HS-27A (cell line): ENCODE measurements at places on chromosomes 16 and 17.

- no peak for DNase-seq
These were observed 12.0 kb downstream of the LITAFD start for GRCh38 chr16:8893976-8894690.

- DNase-seq = peak; percentile 42
These were observed 7.8 kb upstream of the MAPK7 start for GRCh38 chr17:19370493-19370960.

GRCh38 chr17:79841369-79842135 is 2.3 kb upstream of the CBX4 start:
- no peak for DNase-seq

DNA sequence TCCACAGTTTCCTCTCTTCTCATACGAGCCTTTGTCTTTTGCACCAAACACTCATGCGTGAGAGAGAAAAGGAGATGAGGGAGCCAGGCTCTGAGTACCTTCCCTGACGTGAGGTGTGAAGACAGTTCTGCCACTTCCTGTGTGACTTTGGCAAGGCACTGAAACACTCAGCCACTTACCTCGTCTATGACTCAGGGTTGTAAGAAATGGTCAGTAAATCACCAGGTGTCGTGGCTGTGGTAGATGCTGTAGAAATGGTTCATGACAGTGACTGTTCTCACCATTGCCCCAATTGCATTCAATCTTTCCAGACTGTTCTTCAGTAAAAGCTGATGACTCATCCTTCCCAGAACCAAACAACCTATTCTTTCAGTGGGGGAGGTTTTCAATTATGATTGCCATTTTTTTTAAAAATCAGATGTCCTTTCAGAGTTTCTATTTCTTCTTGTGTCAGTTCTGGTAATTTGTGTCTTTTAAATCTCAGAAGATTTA is 49.2 kb upstream of the CBFA2T3 start:
- no peak for DNase-seq

- DNase-seq = no peak
These were observed 2.2 kb downstream of the LASP1 start for GRCh38 chr17:38872027-38872511.

- no peak for DNase-seq
These were observed 26.9 kb downstream of the TOM1L1 start for GRCh38 chr17:54927525-54927924.

- no peak for DNase-seq
These were observed 20.9 kb downstream of the ANKFN1 start for GRCh38 chr17:56173958-56174835.

DNA sequence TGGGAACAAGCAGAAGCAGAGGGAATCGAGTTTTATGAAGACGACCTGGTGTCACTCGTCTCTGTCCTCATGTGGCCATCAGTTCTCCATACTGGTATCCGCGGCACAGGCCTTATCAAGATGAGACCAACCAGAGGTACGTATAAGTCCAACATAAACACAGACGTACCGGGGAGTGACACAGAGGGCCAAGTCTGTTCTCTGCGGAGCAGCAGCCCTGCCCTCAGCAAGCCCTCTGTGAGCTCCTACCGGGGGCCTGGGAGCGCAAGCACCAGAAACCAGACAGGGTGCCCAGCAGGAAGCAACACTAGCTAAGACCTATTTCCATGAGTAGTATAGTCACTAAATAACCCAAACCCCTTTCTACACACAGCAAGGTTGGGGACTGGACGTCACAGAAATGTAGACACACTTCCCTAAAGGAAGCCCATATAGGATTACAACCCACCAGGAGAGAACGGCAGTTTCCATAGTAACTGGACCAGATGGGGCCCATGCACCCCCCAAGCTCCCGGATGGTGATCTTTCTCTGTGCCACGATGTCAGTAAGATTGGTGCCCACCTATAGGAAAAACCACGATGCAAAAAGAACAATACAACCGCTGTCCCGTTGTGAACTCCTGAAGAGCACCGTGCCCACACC is 911 bp downstream of the ARL16 start:
- DNase-seq = no peak

DNA sequence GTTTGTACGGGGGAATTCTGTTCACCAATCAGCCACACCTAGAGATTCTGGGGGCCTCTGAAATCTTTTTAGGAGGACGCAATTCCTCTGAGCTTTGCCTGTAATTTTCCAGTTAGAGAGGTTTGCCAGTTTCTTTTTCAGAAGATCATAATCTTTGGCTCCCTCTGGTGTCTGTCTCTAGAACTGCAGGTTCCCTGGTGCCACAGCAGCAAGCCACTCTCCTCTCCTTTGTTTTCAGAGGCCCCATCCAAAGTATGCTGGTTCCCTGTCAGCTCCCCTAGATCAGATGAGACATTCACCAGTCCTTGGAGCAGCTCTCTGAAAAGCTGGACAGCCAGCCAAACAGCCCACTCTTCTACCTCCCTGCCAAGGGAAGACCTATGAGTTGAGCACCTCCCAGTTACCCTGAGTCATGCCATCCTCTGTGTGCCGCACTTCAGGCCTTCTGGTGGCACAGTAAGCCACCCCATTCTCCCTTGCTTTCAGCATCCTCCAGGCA is 36.1 kb downstream of the RNF112 start:
- DNase-seq = peak; percentile 64

GRCh38 chr17:55161935-55162555 is 102.7 kb upstream of the HLF start:
- DNase-seq = peak; percentile 91

GRCh38 chr16:78057803-78058564 is 35.6 kb downstream of the CLEC3A start:
- no peak for DNase-seq

GRCh38 chr16:727291-727977 is 528 bp downstream of the HAGHL start:
- no peak for DNase-seq

DNA sequence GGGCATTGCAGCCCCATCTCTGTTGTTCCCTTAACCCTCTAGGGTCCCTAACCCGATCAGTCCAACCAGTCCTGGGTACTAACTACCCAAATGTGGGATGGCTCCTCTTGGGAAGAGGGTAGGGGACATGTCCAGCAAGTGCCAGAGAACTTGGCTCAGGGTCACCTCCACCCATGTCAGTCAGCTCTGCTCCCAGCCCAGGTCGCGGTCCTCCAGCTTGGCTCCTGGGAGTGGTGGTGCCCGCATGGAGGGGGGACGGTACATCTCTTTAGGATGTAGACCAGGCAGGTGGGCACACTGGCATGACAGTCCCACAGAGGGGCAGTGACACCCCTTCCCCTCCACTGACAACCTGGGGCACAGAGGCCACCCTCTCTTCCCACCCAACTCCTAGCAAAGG is 6.0 kb downstream of the TMUB2 start:
- no peak for DNase-seq

DNA sequence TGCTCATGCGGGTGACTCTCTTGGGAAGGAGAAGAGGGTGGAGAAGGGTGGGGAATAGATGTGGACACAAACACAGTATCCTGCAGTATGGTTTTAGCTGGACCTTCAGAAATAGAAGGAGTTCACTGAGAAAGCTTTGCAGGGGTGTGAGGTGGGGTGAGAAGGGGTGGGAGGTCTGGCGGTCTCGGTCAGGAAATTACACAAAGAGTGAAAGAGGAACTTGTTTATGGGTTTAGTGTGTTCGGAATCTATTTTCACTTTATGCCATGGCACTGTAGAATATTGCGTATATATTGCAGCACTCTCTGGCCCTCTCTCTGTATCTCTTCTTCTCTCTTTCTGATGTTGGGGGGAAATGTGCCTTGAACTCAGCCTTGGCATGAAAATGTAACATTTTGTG is 148.2 kb upstream of the GOT2 start:
- no peak for DNase-seq

DNA sequence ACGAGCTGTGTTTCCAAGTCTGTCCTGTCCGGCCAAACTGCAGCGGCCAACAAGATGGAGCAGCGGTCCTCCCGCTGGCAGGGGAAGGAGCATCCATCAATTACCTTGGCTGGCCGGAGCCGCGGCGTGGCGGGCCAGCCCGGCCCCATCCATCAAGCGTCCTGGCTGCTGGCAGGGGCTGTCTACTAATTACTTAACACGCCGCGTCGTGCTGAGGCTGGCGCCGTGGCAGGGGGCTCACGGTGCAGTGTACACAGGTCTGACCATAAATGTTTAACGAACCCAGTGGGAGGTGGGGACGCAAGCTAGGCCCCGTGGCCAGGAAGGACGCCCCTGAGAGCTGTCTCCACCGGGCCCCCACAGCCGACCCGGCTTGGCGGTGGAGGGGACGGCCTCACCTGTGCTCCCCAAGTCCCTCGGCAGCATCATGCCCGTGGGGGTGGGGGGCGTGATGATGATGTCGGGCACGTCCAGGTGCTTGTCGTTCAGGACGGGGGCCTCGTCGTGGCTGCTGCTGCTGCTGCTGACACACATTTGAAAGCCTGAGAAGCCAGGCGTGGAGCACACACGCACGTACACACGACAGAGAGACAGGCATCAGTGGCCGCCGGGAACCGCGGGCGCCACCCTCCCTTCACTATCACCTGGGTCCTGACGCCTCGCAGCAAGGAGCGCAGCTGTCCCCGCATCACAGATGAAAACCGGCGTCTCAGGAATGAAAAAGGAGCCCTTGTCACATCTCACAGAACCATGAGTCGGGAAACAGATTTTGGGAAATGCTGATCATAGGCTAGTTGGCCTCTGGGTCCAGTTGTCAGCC is 21.2 kb upstream of the GINS2 start:
- DNase-seq = no peak

DNA sequence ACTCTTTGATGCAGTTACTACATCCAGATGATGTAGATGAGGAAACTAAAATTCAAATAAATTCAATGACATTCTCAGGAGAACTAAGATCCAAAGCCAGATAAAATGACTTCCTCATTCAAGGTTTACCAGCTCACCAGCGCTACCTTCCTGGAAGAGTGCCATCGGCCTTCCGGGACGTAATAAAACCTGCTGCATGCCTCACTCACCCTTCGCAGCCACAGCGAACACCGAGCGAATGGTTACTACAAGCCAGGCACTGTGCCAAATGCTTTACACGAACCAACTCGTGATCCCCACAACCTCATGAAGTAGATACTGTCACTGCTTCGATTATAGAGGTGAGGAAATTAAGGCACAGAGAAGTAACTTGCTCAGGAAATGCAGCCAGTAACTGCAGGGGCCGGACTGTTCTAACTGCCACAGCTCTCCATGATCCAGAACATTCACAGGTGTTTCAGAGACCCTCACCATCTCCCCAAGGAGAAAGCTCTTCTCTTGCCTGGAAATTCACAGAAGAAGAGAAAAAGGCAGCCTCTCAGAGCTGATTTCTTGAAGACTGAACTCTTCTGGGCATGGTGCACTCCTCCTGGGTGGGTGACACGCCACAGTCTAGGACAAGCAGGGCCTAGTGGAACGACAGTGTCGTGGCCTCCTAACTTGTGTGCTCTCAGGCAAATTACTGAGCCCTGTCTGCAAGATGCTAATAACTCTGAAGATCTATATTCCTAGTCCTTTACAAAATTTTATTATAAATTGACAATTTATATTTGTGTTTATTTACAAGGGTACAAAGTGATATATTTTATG is 46.8 kb downstream of the HIC1 start:
- DNase-seq = no peak

DNA sequence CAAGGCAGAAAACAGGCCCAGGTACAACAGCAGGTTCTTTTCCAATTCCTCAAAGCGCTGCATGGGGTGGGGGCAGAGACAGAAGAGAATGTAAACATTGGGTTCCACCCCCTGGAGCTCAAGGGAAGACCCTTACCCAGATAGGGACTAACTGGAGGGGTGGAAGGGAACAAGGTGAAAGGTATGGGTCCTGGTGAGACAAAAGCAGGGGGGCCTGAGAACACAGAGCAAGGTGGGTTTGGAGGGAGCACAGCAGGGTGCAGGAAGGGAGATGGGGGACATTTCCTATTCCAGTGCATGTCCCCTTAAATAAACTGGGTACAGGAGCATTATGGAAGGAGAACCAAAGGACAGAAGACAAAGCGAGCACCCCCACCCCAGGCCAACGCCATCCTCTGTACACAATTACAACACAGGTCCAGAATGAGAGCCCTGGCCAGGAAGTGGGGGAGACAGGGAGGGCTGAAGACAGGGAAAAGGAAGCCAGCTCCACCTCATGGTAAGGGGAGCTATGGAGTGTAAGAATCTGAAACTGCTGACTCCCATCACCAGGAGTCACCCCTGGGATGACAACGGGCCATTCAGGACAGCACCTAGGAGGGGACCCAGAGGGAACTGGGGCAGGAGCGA is 2.1 kb upstream of the CD2BP2 start:
- no peak for DNase-seq

GRCh38 chr16:79805621-79806020 is 205.1 kb upstream of the MAF start:
- DNase-seq = no peak

- no peak for DNase-seq
These were observed 6.3 kb downstream of the SOX8 start for GRCh38 chr16:987906-988305.

DNA sequence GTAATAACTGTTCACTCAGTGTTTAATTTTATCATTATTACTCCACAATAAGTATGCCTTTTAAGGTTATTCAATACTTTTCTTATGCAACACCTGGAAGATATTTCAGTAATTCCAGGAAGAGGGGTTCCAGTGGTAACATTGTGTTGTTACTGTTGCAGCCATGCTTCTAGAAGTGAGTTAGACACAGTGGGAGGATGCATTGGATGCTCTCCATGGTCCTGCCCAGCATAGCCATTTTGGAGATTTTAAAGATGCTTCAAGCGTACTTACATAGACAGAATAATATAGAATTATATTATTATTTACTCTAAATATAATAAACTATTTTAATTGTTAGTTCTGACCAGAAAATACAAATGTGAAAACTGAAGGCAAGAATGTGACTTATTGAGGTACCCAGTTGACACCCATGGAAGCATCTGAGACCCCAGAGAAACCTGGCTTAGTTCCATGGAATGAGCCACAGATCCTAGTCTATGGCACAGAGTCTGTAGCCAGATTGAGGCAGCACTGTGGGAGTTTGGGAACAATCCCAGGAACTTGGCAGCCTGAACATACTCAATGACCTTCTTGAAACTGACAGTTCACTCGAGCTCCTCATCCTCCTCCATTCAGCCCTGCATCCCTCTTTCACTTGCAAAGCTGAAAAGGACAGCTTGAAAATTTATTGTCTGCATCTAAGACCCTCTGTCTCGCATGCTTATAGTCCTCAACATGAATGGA is 190.1 kb upstream of the HS3ST4 start:
- no peak for DNase-seq

GRCh38 chr17:2964831-2965230 is 98.6 kb downstream of the OR1D5 start:
- no peak for DNase-seq

GRCh38 chr17:18981642-18982424 is 22.7 kb downstream of the FAM83G start:
- peak; percentile 48 for DNase-seq

- no peak for DNase-seq
These were observed 59.9 kb downstream of the ABR start for GRCh38 chr17:1119924-1120323.

GRCh38 chr17:31085563-31085962 is 9.2 kb upstream of the NF1 start:
- no peak for DNase-seq
